ENCODE measurements at places on chromosomes 5 and 9. TPM values are rescaled to one million over a fixed set of nuclear protein-coding genes. Genes with fewer than 3 reads are reported as not detected.

CDKN2B gene
- total RNA-seq: 150 TPM

MAMDC4 gene
- 2.7 TPM for total RNA-seq

DNA sequence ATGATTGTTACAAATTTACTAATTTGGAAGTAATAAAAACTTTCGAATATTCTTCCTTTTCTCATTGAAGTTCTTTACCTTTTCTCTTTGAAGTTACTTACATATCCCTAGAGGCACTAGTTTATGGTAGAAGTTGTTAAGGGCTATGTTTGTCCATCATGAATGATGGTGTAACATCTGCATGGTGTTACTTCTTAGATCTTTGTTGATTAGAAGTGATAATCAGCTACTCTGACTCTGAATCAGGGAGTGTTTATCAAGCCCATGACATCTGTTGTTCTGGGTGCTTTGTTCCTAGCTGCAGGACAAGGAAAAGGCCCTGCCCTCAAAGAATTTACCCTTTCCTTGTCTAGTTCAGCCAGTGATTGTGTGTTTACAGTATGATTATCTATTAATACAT, 32.9 kb downstream of the MAP3K1 start:
- H3K27me3 ChIP-seq: no peaks in the 10 kb centered on the region
- H3K4me1 ChIP-seq: peaks cover 94% of the 10 kb centered on the region
- H3K27ac ChIP-seq: no peak overlapping the region

DNA sequence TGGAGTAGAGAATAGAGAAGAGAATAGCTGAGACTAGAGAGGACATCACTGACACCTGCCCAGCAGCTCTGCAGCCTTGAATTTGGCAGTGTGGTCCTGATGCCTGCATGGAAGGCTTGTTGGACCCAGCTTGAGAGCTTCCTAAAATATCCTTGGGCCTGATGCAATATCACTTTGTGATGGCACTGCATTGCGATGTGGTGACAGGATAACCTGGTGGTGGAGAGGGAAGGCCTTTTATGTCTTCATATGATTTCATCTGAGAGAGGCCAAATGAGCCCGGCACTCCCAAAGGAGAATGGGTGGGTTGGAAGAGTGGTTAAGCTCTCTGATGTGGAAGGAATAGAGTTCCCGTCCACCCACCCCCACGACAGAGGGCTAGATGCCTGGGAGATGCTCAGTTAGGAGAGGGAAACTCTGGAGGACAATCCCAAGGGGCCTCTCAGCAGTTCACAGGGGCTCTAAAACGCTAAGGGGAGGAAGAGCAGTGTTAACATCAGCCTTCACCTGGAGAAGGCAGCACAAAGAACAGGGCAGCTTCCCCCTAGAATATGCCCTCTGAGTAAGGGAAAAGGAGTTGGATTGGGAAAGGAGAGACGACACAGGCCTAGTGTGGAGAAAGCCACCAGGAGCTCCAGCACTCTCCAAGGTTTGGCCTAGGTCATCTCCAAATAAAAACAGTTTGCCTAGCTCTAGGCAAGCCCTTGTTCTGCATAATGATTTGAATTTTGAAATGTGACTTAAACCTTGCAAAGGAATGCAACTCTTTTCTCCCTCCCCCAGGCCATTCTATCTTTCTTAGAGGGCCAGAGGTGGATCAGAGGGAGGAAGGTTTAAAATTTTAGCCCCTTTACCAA, 99.8 kb upstream of the SSBP2 start:
- peaks cover 37% of the 10 kb centered on the region for H3K4me1 ChIP-seq
- no peaks in the 10 kb centered on the region for H3K36me3 ChIP-seq
- DNase-seq: no peak
- H3K4me3 ChIP-seq: peak overlapping the region; percentile 73
